Nephron progenitor cell (in vitro differentiated cells): ENCODE measurements at places on chromosomes 6 and 20.

DNA sequence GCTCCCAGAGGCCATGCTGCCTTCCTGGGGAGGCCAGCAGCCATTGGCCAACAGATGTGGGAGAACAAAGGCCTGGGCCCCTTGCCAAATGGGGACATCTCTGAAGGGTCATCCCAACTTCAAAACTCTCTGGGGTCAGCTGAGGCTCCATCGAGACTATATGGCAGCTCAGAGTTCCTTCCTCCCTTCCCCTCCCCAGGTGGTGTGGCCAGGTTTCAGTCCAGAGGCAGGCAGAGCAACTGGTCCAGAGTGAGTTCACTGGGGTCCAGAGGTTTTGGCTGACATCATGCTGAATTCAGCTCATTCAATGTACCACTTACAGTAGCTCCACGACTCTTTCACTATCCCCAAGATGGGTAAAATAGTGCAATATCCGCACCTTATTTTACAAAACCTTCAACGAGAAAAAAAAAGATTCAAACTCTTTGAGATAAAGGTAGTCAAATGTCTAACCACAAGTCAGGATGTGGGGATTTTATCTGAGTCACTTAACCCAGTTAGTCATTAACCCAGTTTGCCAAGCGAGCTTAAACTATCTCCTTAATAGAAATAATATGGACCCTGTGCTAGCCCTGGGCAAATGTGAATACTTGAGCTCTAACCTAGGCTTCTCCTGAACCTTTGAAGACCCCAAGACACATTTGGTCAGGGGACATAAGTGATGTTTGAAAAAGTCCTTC, 108.4 kb upstream of the PLEKHG1 start:
- no peak overlapping the region for H3K27ac ChIP-seq
- DNase-seq, result no peak
- H3K27me3 ChIP-seq, result peaks cover 5% of the 10 kb centered on the region
- H3K36me3 ChIP-seq, result no peaks in the 10 kb centered on the region

DNA sequence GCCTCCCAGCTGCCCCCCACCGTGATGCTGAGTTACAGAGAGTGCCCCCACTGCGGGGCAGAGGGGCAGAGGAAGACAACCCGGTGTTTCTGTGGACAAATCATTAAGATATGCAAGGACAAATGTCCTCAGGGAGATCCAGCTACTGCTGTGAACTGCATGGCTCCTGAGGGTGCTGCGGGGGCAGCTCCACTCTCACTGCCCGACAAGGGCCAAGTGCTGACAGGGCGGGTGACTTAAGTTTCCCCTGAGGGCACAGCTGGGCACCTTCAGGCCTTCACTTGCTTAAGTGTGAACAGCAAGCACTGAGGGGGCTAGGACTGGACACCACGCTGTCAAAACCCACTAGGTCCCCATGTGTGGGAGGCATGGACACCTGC, 26.2 kb upstream of the TCFL5 start:
- H3K4me1 ChIP-seq, result peaks cover 32% of the 10 kb centered on the region
- DNase-seq, result no peak
- peak overlapping the region; percentile 45 for H3K27ac ChIP-seq

DNA sequence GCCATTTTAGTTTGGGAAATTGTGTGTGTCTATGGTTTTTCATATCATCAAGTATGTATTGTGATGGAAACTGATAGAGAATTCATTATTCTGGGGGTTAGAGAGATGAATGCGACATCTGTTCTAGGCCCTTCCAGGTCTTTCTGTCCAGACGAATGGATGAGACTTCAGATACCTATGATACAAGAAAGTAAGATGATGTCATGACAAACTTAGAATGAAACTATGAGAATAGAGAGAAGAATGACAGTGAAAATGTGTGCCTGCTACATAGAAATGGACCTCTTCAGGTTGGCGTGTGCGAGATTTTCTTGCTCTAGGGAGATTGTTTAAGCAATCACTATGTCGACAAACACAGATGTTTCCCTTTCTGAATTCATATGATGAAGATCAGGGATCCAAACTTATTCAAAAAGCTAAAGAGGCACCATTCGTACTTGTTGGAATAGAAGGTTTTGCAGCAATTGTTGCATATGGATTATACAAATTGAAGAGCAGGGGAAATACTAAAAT, 76.1 kb downstream of the SCAND1 start:
- H3K36me3 ChIP-seq, result peaks cover 27% of the 10 kb centered on the region
- no peak for DNase-seq
- H3K4me3 ChIP-seq, result no peak overlapping the region
- peaks cover 10% of the 10 kb centered on the region for H3K4me1 ChIP-seq
- no peak overlapping the region for H3K27ac ChIP-seq

DNA sequence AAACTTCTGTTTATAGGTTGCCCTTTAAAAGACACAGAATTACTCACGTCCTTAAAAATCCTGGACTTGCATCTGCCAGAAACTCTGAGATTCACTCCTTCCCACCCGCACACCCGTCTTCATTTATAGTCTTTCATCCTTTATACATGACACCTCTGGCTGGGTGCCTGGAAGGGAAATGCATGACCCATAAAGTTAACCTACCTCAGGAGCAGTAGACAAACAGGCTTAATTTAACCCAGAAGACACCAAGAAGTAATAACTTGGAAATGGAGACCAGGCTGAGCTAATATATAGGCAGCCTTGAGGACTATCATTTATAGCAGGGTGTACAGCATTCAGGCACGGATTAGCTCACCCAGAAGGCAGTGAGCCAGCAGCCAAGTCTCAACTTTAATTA, 429.0 kb upstream of the NRSN1 start:
- H3K4me1 ChIP-seq, result peaks cover 16% of the 10 kb centered on the region
- peaks cover 10% of the 10 kb centered on the region for H3K27me3 ChIP-seq
- no peaks in the 10 kb centered on the region for H3K36me3 ChIP-seq
- no peak overlapping the region for H3K4me3 ChIP-seq

GRCh38 chr6:31911826-31912585, 10.1 kb upstream of the ZBTB12 start:
- H3K27ac ChIP-seq, result no peak overlapping the region
- no peak overlapping the region for H3K4me3 ChIP-seq
- H3K4me1 ChIP-seq, result peaks cover 16% of the 10 kb centered on the region

- no peak for DNase-seq
- H3K36me3 ChIP-seq, result peaks cover 5% of the 10 kb centered on the region
- H3K4me1 ChIP-seq, result peaks cover 33% of the 10 kb centered on the region
- no peak overlapping the region for H3K27ac ChIP-seq
- no peak overlapping the region for H3K4me3 ChIP-seq
Observed at GRCh38 chr6:44057931-44058616, 69.2 kb downstream of the MRPL14 start.

GRCh38 chr6:119633461-119633860, 283.9 kb upstream of the MAN1A1 start:
- peaks cover 10% of the 10 kb centered on the region for H3K4me1 ChIP-seq
- no peaks in the 10 kb centered on the region for H3K36me3 ChIP-seq

DNA sequence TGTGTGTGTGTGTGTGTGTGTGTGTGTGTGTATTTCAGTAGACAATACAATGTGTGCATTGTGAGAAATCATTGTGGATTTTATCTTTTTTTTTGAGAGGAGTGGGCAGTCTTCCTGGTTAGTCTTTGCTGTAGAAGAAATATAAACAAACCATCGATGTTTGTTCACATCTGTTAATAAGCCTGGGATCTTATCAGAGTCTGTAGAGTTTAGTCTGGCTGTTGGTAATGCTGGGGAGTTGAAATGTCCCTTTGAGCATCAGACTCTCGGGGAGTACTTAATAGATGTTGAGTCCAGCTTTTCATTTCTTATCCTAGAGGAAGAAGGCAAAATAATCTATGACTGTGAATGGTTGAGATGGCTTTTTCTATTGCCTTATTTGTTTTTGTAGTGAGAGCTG, 96.6 kb upstream of the SUPT3H start:
- no peak overlapping the region for H3K4me3 ChIP-seq
- peaks cover 4% of the 10 kb centered on the region for H3K27me3 ChIP-seq
- no peaks in the 10 kb centered on the region for H3K36me3 ChIP-seq
- no peak for DNase-seq
- no peak overlapping the region for H3K27ac ChIP-seq
- peaks cover 28% of the 10 kb centered on the region for H3K4me1 ChIP-seq

DNA sequence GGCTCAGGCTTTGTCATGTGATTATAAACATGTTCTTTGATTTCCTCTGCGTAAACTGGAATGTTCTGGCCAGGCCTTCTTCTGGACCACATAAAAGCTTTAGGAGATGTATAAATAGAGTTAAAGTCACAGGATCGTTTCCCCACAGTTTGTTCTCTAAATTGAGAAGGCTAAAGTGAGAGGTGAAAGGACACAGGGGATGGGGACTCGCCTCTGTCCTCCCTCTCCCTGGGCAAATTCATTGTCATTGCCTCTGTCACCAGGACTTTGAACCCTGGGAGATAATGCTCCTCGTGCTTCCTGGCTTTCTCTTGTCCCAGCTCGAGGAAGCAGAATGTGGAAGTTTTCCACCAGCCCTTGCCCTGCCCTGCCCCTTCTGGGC, 20.3 kb upstream of the ZFAND3 start:
- no peak overlapping the region for H3K27ac ChIP-seq
- no peak for DNase-seq
- H3K4me3 ChIP-seq, result no peak overlapping the region
- peaks cover 23% of the 10 kb centered on the region for H3K4me1 ChIP-seq

DNA sequence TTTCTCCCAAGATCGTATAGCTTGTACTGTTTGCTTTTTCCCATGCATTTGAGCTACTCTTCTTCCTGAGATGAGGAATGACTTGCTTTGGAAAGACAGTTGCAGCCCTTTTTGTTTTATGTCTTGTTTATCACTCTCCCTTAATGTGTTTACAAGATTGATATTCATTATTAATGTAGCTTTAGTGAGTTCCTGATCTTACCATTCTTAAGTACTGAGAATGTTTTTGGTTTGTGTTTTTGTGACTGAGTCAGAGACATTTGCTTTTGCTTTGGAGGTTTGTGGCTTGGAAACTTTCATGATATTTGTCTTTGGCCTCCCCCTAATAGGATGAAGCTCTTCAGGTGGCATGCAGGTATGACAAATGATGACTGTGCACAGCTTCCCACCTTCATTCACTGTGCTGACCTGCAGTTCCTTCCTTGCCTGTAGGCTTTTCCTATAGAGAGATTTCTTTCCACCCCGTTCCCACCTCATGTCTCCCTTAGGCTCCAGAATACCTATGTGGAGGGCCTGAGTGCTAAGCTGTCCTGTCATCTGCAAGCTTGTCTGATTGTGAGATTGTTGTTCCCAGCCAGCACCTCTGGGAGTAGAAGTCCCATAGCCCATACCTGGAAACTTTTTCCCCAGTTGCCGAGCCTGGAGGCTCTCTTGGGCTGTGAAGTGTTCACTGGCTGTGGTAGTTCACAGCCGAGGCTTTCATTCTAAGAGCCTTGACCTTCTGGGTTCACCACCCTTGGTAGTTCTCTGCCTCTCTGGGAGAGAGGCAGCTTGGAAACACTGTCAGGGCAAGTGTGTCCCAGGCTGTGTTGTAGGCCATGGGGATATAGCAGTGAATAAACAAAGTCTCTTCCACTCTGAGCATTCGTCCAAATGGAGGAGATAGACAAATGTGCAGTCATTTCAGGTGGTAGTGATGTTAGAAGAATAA, 27.1 kb downstream of the CDS2 start:
- H3K36me3 ChIP-seq, result peaks cover 7% of the 10 kb centered on the region
- H3K4me3 ChIP-seq, result no peak overlapping the region
- no peaks in the 10 kb centered on the region for H3K27me3 ChIP-seq
- peaks cover 69% of the 10 kb centered on the region for H3K4me1 ChIP-seq

GRCh38 chr20:44073675-44074071, 113.3 kb downstream of the JPH2 start:
- peaks cover 6% of the 10 kb centered on the region for H3K4me1 ChIP-seq
- H3K27me3 ChIP-seq, result peaks cover 15% of the 10 kb centered on the region
- no peaks in the 10 kb centered on the region for H3K36me3 ChIP-seq
- DNase-seq, result no peak
- no peak overlapping the region for H3K4me3 ChIP-seq

DNA sequence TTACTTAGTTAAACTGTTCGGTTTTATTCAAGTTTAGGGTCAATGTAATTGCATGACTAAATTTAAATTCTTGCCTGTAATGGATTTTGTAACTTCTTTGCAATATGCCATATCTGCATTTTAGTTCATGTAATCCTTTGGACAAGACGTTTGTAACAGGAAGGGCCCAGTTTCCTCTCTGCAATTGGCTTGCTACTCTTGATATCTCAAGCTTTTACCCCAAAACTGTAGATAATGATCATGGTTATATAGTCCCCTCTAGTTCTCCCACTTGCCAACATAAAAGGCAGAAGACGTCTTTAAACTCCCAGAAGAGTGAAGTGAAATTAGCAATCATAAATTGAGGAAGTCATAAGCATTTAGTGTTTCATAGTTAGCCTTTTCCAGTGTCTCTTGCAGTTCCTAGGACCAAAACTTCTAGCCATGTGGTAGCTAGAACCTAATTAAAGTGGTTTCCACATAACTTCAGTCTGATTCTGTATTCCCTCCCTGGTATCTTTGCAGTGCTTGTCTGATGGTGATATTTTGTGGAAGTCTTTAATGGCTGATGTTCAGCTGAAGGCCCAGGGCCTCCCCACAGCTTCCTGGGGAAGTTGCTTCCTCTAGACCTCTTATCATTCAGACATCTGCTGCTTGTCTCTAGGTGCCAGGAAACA, 117.8 kb upstream of the SUPT3H start:
- no peak for DNase-seq
- H3K4me3 ChIP-seq, result no peak overlapping the region
- H3K27ac ChIP-seq, result no peak overlapping the region
- H3K36me3 ChIP-seq, result no peaks in the 10 kb centered on the region
- peaks cover 35% of the 10 kb centered on the region for H3K4me1 ChIP-seq

- no peaks in the 10 kb centered on the region for H3K36me3 ChIP-seq
- no peak overlapping the region for H3K27ac ChIP-seq
- peaks cover 10% of the 10 kb centered on the region for H3K4me1 ChIP-seq
- H3K27me3 ChIP-seq, result no peaks in the 10 kb centered on the region
Observed at GRCh38 chr6:46059608-46060007, 43.9 kb upstream of the CLIC5 start.

DNA sequence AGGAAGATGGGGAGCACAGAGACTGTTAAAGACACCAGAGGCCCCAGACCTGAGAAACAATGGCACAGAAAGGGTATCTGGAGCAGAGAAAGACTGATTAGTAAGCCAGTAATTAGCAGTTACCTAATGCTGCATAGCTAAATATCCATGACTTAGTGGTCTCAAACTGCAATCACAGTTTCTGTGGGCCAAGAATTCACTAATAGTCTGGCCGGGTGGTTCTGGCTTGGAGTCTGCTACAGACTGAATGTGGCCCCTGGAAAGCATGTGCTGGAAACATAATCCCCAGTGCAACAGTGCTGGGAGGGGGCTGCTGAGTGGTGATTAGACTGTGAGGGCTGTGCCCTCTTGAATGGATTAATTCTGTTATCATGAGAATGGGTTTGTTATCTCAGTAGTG, 54.1 kb upstream of the VSX1 start:
- DNase-seq, result no peak
- H3K27me3 ChIP-seq, result peaks cover 18% of the 10 kb centered on the region
- no peaks in the 10 kb centered on the region for H3K4me1 ChIP-seq
- no peak overlapping the region for H3K27ac ChIP-seq
- no peak overlapping the region for H3K4me3 ChIP-seq

- H3K36me3 ChIP-seq, result no peaks in the 10 kb centered on the region
- H3K27me3 ChIP-seq, result no peaks in the 10 kb centered on the region
- no peak for DNase-seq
- no peak overlapping the region for H3K4me3 ChIP-seq
- peaks cover 2% of the 10 kb centered on the region for H3K4me1 ChIP-seq
Observed at GRCh38 chr6:124955108-124955856, 7.0 kb upstream of the RNF217 start.

GRCh38 chr20:60570481-60571277, 612.5 kb downstream of the CDH26 start:
- H3K36me3 ChIP-seq, result no peaks in the 10 kb centered on the region
- H3K4me1 ChIP-seq, result no peaks in the 10 kb centered on the region
- H3K27me3 ChIP-seq, result peaks cover 7% of the 10 kb centered on the region
- no peak for DNase-seq
- no peak overlapping the region for H3K27ac ChIP-seq

- no peak overlapping the region for H3K27ac ChIP-seq
- H3K4me3 ChIP-seq, result no peak overlapping the region
- H3K27me3 ChIP-seq, result peaks cover 7% of the 10 kb centered on the region
- H3K36me3 ChIP-seq, result peaks cover 5% of the 10 kb centered on the region
- DNase-seq, result no peak
- peaks cover 45% of the 10 kb centered on the region for H3K4me1 ChIP-seq
Observed at GRCh38 chr6:170080169-170080827, 210.6 kb downstream of the DLL1 start.
